ENCODE measurements at places on chromosomes 2 and 18.

DNA sequence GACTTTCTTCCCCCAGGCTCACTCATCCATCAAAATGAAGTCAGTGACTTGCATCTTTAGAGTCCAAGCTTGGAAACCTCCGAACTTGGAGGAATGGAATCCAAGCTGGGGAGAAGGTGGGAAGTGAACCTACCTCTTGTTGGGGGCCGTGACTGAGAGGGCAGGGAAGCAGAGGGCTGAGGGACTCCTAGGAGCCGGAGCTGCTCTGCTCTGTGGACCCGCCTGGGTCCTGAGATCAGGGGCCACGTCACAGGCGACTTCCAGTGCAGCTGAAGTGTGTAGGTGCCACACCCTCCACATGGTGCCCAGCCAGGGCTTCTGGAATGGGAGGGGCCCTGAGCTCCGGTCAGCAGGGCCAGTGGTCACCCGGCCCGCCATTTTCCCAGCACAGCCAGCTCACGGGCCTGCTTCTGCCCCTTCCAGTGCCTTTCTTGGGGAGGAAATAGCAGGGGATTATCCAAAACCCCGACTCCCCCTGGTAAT is 63.4 kb upstream of the OTOS start:
- no peak for DNase-seq

DNA sequence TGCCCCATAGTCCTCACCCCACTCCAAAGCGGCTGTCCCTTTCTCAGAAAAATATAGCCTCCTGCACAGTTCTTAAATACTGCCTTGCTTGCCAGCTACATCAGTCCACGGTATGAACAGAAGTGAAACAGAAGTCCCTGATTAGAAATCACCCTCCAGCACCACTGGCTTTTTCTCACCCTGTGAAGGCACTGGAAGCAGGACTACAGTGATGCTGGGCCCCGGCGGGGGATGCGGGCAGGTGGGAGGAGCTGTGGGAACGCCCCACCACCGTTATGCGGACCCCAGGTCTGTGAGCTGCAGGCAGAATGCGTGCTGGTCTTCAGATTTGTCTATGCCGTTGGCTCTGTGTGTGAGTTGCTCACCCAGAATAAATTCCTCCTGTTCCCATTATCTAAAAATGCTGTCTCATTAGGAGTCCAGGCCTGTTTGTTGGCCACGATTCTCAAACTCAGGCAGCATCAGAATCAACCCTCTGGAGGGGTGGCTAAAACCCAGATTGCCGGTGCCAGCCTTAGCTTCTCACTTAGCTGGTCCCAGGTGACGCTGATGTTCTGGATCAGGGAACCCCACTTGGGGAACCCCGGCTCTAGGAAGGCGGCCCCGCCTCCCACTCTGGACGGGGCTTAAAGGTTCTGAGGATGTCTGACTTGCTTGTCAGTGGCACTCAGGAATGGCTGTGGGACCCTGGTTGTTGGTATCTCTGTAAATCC is 224.8 kb upstream of the PXDN start:
- DNase-seq = peak; percentile 45

GRCh38 chr2:216908300-216908699 is 48.4 kb upstream of the TNP1 start:
- DNase-seq = peak; percentile 38

- no peak for DNase-seq
These were observed 44.9 kb downstream of the CPO start for GRCh38 chr2:206984206-206984605.

- no peak for DNase-seq
These were observed 14.8 kb downstream of the HADHA start for GRCh38 chr2:26229595-26229994.

- no peak for DNase-seq
These were observed 88.9 kb downstream of the MCFD2 start for GRCh38 chr2:46826569-46827245.

DNA sequence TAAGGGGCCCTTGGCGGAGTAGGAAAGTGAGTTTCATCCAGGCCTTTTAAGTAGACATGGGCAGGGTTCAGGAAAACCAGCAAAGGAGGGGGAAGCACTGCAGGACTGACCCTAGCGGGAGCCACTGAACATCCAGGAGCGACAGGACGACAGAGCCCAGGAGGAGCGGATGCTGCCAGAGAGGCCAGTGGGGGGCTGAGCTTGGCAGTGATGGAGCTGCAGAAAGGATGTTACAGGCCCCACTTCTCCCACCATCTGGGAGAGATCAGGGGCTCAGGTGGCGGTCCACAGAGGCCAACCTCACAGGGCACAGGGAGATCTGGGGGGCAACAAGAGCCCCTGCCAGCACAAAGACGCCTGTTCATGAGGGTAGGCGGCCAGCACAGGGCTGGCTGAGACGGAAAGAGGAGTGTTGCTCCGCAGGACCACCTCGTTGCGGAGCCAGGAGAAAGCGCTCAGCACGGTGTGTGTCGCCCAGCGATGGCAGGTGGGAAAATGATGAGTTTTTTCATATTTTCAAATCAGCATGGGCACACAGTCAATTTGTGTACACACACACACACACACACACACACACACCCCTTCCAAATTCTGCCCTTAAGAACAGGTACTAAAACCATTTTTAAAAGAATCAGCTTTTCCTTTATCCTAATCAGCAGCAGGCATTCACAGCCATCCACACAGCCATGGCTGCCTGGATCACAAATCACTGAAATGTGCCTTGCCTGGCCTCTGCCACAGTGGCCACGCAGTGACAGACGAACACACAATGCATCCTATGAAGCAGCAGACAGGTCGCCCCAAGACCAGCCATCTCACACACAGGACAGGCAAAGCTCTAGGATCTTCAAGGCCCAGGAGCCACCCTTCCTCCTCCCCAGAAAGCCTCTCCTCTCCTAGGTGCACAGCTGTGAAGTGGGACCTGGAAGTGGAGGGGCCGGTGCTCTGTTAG is 63.2 kb downstream of the NDUFA10 start:
- no peak for DNase-seq

- no peak for DNase-seq
These were observed 57.2 kb downstream of the CYB5A start for GRCh38 chr18:74234326-74235171.

DNA sequence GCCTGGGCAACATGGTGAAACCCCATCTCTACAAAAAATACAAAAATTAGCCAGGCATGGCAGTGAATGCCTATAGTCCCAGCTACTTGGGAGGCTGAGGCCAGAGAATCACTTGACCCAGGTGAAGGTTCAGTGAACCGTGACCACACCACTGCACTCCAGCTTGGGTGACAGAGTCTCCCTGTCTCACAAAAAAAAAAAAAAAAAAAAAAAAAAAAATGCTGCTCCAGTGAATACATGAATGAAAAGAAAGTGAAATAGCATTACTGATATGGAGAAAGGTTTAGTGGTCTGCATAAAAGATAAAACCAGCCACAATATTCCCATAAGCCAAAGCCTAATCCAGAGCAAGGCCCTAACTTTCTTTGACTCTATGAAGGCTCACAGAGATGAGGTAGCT is 44.5 kb downstream of the METTL8 start:
- DNase-seq = no peak

DNA sequence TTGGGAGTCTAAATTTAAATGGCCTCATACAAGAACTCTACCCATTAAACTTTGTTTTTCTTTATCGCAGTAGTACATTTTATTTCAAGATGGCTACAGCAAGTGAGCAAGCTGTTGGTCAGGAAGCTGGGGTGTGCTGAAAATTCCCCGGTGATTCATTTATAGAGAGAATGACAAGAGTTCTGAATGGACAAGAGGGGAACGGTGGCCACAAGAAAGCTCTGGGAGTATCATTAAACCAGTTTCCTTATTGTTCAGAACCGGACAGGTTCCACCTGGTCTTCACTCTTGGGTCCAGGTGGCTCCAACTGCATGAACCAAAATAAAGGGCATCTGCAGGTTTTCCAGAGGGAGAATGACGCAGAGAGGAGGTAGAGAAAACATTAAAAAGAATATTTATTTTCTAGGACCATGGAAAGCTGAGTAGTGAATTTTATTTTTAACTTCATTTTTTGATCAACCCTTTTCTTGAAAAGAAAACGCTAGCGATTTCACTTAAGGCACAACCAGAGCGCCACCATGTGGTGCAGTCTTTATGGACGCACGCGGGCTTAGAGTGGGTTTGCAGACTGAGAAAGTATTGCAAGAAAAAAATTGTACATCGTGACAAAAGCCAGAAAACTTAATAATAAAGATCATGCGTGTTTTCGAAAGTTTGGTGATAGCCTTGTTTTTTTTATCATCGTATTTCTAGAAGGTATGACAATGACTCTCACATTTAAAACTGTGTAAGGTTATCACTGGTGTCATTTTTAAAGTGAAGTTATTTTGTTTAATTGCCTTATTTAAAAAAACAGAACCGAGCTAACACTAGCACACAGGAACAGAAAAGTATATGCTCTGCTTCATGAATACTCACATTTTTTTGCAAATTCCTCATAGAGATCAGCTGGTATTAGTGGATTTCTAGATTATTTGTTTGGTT is 97.9 kb upstream of the NOL4 start:
- DNase-seq = peak; percentile 73

DNA sequence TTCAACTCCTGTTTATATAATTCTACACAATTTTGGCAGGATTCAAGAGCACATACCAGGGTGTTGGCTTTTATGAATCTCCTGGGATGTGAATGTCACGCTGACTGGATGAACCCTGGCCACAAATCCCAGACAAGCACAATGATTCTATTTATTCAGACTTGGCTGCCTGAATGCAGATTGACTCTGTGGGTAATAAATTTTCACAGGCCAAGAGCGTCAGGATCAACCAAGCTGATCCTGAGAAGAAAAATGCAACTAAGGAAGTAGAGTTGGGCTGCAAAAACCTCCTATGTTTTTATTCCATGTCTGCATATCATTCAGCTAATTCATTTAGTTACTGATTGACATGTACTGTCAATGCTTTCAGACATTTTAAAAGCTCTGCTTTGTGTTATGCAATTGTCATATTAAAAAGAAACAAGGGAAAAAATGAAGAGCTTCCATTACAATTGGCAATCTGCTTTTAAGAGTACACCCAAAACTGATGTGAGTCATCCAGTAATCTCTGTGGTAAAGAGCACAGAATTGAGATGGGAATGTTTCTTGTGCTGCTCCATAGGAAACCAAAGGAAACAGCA is 173.0 kb upstream of the REV1 start:
- DNase-seq = no peak

GRCh38 chr2:224910574-224910925 is 131.7 kb downstream of the DOCK10 start:
- no peak for DNase-seq

DNA sequence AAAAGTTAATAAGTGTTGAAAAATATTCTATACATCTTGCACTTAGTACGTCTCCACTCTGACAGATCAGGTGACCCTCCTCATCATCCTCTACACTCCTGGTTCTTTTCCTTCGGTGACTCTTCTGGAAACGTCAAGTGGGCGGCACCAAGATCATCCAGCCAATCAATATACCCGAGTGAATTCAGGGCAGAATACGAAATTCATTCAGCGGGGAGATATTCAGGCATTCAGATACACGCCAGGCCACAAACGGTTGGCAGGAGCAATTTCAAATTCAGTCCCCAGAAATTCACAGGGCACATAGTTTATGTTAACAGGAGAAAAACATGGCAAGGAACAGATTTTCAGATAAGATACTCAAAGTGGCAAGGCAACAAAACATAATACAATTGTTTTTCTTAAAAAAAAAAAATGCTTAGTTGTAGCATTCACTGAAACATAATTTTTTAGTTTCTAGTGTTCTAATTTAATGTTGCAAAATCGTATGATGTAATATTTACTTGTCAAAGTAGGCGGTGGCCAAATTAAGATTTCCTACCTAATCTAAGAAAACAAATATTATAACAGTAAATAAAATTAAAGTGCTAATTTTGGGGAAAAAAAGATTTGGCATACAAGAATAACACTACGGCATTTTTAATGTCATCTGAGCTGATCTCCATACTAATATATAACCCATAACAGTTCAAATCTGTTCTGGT is 4.2 kb downstream of the CLK1 start:
- DNase-seq = no peak

DNA sequence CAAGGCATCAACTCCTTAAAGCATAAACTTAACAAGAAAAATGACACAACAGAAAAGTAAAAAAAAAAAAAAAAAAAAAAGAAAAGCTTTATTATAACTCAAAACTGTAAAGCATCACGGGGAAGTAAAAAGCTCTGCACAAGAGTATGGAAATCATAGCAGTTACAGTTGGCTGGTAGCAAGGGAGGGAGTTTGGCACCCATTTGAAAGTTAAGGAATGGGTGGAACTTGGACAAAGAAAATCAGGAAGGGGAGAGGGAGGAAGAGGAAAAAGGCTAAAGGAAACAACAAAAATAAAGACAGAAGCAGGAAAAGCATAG is 8.6 kb downstream of the KLF7 start:
- no peak for DNase-seq

All from retina (tissue), 1 donor.